Left lung (tissue), 14 donors: ENCODE measurements at places on chromosomes 4 and X. TPM values are rescaled to one million over a fixed set of nuclear protein-coding genes. Genes with fewer than 3 reads are reported as not detected.

GRCh38 chr4:71130827-71131603 is 137.6 kb downstream of the DCK start:
- no peak for DNase-seq

Gene NEXMIF
- 0.30 TPM for polyA plus RNA-seq

GRCh38 chrX:15988661-15989603 is 134.3 kb upstream of the AP1S2 start:
- no peak for DNase-seq

DNA sequence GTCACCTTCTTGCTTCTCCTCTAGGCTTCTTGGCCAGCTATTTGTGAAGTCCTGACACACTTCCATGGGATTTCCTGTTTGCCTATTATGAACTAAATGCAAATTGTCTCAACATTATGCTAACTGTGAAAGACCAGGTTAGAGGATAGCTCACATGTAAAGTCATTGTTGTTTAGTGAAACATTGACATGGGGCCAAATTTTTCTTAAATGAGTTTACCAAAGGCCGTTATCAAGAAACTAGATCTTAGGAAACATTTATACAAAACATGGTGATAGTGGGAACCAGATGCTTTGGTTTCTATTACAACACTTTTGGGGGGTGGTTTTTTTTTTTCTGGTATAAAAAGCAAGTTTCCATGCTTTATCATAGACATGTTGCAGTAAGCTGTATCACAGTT is 466.8 kb upstream of the FAM241A start:
- DNase-seq, result peak; percentile 34

Gene TMPRSS11B
- 0.11 TPM for polyA plus RNA-seq

- no peak for DNase-seq
Observed at GRCh38 chrX:153726286-153727122, 1.8 kb downstream of the ABCD1 start.

DNA sequence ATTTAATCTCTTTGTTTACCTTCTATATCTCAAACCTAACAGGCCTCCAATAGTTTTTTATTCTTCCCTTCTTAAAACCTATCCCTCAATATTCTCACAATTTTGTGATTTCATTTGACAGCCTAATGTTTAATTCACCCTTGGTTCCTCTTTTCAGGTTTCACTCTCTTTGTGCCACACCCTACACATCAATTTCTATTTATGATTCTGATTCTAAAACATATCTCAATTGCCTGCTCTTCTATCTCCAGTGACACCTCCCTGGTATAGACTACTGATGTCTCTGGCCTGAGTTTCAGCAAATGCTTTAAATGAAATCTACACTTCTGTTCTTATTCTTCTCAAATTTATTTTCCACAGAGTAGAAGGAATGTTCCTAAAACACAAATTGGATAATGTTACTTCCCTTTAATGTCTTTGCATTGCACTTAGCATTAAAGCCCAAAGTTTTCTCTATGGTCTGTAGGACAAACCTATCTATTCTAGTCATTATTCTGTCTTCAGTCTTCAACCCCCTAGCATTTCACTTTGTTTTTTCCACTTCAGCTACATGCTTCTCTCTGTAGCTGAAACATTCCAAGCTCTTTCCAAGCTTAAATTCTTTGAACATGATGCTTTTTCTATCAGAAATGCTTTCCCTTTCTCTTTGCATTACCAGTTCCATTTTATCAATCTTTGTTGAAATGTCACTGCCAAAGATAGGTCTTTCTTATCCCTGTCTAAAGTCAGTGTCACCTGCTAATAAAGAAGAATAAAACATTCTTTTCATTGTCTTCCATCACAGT is 622.0 kb downstream of the CENPC start:
- DNase-seq, result no peak
